ENCODE measurements at places on chromosomes 16 and 17. TPM values are rescaled to one million over a fixed set of nuclear protein-coding genes. Genes with fewer than 3 reads are reported as not detected.

The PPL gene
- total RNA-seq: not detected

GRCh38 chr17:45791041-45791582 lies 7.0 kb downstream of the CRHR1 start:
- H3K27ac ChIP-seq: no peak overlapping the region
- no peak for DNase-seq
- H3K4me1 ChIP-seq: no peaks in the 10 kb centered on the region
- H3K4me3 ChIP-seq: no peak overlapping the region
- no peaks in the 10 kb centered on the region for H3K36me3 ChIP-seq
- no peaks in the 10 kb centered on the region for H3K27me3 ChIP-seq

GRCh38 chr17:81859906-81860755 lies at the start of gene P4HB:
Gene P4HB (minus strand): TSS chr17:81860535. CDS start chr17:81860471, 64 bp downstream.
- peak; percentile 95 for DNase-seq
- H3K4me3 ChIP-seq: peak within 1 kb of the TSS; percentile 83
- H3K4me1 ChIP-seq: peaks cover 20% of the 10 kb centered on the region
- H3K27ac ChIP-seq: peak within 1 kb of the TSS; percentile 95
- H3K36me3 ChIP-seq: peaks cover 2% of the 10 kb centered on the region

- H3K4me3 ChIP-seq: peak overlapping the region; percentile 67
- H3K27me3 ChIP-seq: no peaks in the 10 kb centered on the region
- H3K36me3 ChIP-seq: no peaks in the 10 kb centered on the region
- peaks cover 14% of the 10 kb centered on the region for H3K4me1 ChIP-seq
Measured at GRCh38 chr17:49851387-49852291, 3.8 kb upstream of the TAC4 start.

- no peak for DNase-seq
- no peak overlapping the region for H3K27ac ChIP-seq
- H3K36me3 ChIP-seq: no peaks in the 10 kb centered on the region
Measured at GRCh38 chr16:11325404-11326083, 19.7 kb upstream of the RMI2 start.

The MIS12 gene
- 16.3 TPM for total RNA-seq

GRCh38 chr16:67901734-67902133 lies 8.7 kb downstream of the PSKH1 start:
- no peak for DNase-seq
- no peak overlapping the region for H3K4me3 ChIP-seq
- H3K27me3 ChIP-seq: no peaks in the 10 kb centered on the region
- peaks cover 2% of the 10 kb centered on the region for H3K36me3 ChIP-seq
- H3K4me1 ChIP-seq: no peaks in the 10 kb centered on the region
- no peak overlapping the region for H3K27ac ChIP-seq

GRCh38 chr17:4598776-4599504 lies 14.6 kb downstream of the SMTNL2 start:
- H3K4me3 ChIP-seq: no peak overlapping the region
- no peak for DNase-seq
- no peaks in the 10 kb centered on the region for H3K27me3 ChIP-seq
- no peaks in the 10 kb centered on the region for H3K4me1 ChIP-seq
- no peak overlapping the region for H3K27ac ChIP-seq
- H3K36me3 ChIP-seq: no peaks in the 10 kb centered on the region

DNA sequence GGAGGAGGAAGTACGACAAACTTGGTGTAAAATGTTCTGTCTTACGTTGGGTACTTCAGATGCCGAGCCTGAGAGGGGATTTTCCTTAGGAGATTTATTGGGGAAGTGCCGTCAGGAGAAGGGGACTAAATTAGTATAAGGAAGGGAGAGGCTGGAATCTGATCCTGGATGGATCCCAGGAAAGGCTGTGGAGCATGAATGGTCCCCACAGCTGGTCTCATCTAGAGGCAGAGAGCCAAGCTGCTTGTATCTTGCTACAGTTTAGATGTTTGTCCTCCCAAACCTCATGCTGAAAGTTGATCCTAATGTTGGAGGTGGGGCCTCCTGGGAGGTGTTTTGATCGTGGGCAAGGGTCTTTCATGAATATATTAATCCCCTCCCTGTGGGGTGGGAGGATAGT lies 798.4 kb upstream of the EEF2KMT start:
- no peaks in the 10 kb centered on the region for H3K36me3 ChIP-seq
- DNase-seq: no peak
- H3K4me1 ChIP-seq: no peaks in the 10 kb centered on the region
- no peaks in the 10 kb centered on the region for H3K27me3 ChIP-seq
- H3K27ac ChIP-seq: no peak overlapping the region

- DNase-seq: no peak
- H3K4me3 ChIP-seq: no peak overlapping the region
- H3K27ac ChIP-seq: no peak overlapping the region
- H3K36me3 ChIP-seq: peaks cover 6% of the 10 kb centered on the region
- H3K4me1 ChIP-seq: no peaks in the 10 kb centered on the region
Measured at GRCh38 chr17:48153691-48154358, 46.3 kb downstream of the SNX11 start.

- no peaks in the 10 kb centered on the region for H3K27me3 ChIP-seq
- peaks cover 30% of the 10 kb centered on the region for H3K4me1 ChIP-seq
- no peaks in the 10 kb centered on the region for H3K36me3 ChIP-seq
- H3K4me3 ChIP-seq: peak overlapping the region; percentile 49
Measured at GRCh38 chr16:11224096-11224893, 31.7 kb downstream of the SOCS1 start.

- H3K4me1 ChIP-seq: no peaks in the 10 kb centered on the region
- H3K27me3 ChIP-seq: no peaks in the 10 kb centered on the region
- DNase-seq: no peak
Measured at GRCh38 chr16:49886554-49887094, 30.7 kb upstream of the ZNF423 start.

GRCh38 chr16:2473999-2474876 lies 689 bp upstream of the TBC1D24 start:
- DNase-seq: peak; percentile 59
- H3K4me1 ChIP-seq: peaks cover 11% of the 10 kb centered on the region
- H3K36me3 ChIP-seq: no peaks in the 10 kb centered on the region

The KPNB1 gene
- 282 TPM for total RNA-seq

DNA sequence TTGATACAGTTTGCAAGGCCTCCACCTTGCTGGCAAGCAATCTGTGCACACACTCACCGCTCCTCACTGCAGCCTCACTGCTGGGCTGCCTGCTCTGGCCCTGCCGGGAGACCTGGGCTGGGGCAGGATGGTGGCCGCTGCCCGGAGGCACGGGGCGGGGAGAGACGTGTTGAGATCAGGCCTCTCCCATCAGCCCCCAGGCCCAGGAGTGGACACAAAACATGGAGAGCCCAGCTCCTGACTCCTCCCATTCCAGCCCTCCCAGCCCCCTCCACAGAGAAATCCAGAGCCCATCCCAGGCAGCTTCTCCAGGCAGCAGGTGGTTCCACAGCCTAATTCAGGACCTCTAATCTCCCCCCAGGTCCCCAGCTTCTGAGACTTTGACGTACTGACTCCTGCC lies 23.1 kb upstream of the RPL38 start:
- no peak overlapping the region for H3K27ac ChIP-seq
- DNase-seq: no peak
- H3K4me3 ChIP-seq: no peak overlapping the region
- H3K4me1 ChIP-seq: no peaks in the 10 kb centered on the region
- H3K36me3 ChIP-seq: no peaks in the 10 kb centered on the region
- H3K27me3 ChIP-seq: no peaks in the 10 kb centered on the region

- no peak for DNase-seq
- no peak overlapping the region for H3K27ac ChIP-seq
- H3K4me1 ChIP-seq: no peaks in the 10 kb centered on the region
- no peaks in the 10 kb centered on the region for H3K27me3 ChIP-seq
- peaks cover 83% of the 10 kb centered on the region for H3K36me3 ChIP-seq
Measured at GRCh38 chr16:87331241-87331801, 14.1 kb upstream of the C16orf95 start.

DNA sequence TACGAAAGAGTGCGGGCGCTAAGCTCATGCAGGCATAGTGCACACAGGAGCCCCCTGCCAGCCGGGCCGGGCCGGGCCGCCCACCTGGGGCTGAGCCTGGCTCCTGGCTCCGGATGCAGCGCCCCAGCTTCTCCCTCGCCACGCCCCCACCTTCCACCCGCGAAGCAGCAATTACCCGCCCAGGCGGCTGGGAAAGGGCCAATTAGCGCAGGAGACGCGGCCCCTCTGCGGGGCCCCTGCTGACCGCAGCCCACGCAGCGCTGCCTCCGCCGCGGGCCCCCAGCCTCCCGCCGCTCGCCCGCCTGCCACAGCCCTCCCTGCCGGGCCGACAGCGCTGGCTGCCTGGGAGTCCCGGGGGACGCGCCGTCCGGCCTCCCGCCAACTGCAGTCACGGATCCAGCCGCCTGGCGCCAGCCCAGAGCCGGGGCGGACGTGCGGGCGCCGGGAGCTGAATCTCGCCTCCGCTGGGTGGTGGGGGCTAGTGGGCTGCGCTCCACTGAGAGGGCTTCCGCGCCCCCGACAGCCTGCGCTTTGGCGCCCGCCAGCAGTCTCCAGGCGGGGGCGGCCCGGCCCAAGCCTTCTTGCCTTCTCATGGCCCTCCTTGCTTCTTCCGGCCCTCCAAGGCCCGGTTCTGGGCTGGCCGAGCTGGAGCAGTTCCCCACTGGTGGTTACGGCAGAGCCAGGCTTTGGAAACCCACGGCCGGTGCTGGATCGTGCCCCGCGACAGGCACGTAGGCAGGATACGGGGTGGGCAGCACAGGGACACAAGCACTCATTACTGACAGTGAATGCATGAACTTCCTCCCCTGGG lies 14.9 kb upstream of the CBFB start:
- H3K4me3 ChIP-seq: peak overlapping the region; percentile 54
- peak overlapping the region; percentile 34 for H3K27ac ChIP-seq
- peak; percentile 59 for DNase-seq
- no peaks in the 10 kb centered on the region for H3K36me3 ChIP-seq

- H3K36me3 ChIP-seq: no peaks in the 10 kb centered on the region
- no peaks in the 10 kb centered on the region for H3K27me3 ChIP-seq
- H3K4me1 ChIP-seq: no peaks in the 10 kb centered on the region
- no peak for DNase-seq
- H3K27ac ChIP-seq: no peak overlapping the region
- H3K4me3 ChIP-seq: no peak overlapping the region
Measured at GRCh38 chr16:12336141-12336540, 359.6 kb downstream of the SNX29 start.

Measured in naive thymus-derived CD4-positive, alpha-beta T cell (primary cell).